NCI-H2227 treated with DMSO at 0.1 percent for 48 hours (cell line): ENCODE measurements at places on chromosomes 7 and 10.

GRCh38 chr10:116143673-116144222, 129.3 kb downstream of the GFRA1 start:
- DNase-seq, result no peak

DNA sequence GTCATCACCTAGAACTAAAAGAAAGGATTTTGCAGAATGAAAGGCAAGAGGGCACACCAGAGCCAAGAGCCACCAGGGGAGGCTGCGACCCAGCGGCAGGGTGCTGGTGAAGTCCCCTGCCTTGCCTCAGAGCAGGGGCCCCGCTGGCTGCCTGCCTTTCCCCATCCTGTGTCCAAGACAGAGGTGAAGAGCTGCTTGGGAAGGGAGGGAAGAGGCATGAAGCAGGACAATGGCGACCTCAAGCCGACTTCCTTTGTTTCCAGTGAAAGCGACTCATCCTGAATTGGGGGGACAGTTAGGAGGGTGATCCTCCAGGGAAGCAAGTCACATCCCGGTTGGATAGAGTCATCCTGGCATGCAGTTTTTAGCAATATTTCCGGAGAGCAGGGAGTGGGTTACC, 255.5 kb upstream of the YAE1 start:
- DNase-seq, result no peak

- no peak for DNase-seq
Observed at GRCh38 chr7:142301923-142302550, 44.2 kb upstream of the PRSS58 start.

GRCh38 chr10:17023386-17024298, 106.0 kb downstream of the CUBN start:
- DNase-seq, result no peak

DNA sequence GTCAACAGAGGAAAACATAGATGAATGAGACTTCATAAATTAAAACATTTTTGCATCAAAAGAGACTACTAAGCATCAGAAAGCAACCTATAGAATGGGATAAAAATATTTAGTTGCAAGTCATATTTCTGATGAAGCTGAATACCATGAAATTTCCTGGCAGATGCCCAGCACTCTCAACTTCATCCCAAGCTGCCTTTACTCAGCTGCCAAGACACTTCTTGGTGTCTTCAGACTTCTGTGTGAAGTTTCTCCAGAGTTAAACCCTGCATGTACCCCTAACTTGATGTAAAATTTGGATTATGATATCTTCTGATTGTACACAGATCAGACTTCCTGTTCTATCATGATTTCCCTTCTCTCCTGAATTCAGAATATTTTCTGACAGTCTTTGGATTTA, 73.2 kb downstream of the AKR1C4 start:
- DNase-seq, result no peak

DNA sequence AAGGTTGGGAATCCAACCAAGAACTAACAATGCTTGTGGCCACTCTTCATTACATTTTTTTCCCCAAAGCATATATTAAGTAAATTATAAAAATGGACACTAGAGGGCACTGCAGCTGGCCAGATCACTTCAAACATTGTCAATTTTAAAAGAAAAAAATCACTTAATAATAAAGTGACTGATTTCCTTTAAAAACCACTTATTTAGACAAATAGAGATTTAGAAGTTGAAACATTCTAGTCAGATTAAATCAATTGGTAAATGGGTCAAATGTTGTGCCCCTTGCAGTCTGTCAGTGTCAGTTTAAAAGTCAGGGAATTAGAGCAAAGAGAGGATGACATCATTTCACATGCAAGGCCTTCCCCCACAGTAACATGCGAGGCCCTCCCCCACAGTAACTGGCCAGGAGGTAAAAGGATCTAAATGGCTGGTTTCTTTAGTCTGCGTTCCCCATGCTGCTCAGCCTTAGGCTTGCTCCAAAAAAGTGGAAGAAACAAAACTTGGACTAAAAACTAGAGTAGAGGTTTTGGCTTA, 177.9 kb downstream of the SKAP2 start:
- DNase-seq, result peak; percentile 47

DNA sequence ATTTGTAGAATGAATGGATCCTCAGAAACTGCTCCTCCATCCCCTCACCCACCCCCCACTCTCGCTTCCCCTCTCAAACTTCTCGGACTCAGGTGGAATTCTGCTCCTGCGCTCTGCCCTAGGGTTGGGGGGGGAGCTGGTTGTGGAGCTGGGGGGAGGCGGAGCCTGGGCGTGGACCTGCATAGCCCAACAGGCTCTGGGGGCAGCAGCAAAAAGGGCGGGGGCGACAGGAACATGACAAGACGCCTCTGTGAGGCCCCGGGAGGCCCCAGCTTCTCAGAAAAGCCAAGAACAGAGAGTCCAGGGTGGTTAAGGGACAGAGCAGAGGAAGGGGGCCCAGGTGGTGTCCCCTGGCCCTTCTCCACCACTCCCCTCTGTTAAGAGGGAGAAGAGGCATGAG, 3.5 kb downstream of the TSC22D4 start:
- DNase-seq, result no peak

DNA sequence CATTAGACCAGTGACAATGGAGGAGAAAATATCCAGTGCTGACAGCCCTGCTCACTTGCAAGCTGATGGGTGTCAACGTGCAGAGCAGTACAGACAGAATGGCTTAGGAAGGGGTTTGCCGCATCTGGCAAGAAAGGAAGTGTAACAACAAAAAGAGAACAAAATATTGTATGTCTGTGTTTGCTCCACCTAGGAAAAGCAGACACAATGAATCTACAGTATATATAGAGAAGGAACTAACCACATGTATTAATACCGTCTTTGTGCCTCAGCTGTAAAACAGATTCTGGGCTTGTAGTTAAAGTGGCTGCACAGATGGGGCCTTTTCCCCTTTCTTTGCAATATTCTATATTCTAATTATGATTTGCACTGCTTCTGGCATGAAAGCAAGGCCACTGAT, 281.1 kb upstream of the MEOX2 start:
- DNase-seq, result no peak

GRCh38 chr10:117075064-117075463, 63.0 kb downstream of the VAX1 start:
- DNase-seq, result no peak

- no peak for DNase-seq
Observed at GRCh38 chr7:40483630-40484029, 348.8 kb downstream of the SUGCT start.

GRCh38 chr10:99945263-99945662, 64.5 kb downstream of the DNMBP start:
- no peak for DNase-seq

DNA sequence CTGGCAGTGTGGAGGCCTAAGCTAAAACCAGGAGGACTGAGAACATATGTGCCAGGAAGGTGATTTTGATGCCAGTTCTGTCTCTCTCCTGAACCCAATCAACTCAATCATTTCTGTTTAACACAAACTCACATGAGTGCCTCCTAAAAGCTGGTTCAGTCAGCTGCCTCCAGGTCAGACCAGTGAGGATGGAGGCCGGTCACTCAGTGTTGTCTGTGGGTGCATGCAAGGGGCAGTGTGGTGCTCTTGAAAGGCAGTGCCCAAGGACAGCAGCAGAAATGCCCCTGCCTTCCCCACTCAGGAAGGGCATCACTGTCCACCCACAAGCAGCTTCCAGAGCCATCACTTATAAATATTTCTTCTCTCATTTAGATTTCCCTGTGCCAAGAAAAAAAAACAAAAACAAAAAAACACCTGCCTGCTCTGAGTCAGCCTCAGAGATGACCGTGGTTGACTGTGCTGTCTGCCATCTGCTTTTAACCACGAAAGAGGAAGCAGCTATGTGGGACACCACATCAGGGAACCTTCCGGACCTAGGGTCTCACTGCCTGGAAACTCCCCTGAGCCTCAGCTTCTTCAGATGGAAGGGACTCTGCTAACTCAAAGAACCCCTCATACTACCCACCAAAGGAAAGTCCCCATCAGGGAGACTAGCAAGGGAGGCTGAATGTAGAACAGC, 39.1 kb downstream of the VOPP1 start:
- no peak for DNase-seq

DNA sequence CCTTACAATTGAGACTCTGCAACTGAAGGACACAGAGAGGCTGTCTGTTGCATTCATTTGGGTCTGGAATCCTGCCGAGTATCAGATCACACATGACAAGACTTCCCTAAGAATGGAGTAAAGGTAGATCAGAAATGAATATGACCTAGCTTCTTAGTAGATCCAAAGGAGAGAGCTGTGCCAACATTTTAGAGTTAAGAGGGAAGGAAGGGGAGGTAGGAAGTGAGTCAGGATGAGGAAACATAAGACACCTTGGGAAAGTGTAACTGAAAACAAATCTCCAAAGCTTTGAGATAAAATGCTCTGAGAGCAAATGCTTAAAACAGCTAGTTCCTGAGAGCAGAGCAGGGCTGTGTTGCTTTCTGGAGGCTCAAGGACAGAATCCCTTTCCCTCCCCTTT, 6.1 kb upstream of the SLC25A13 start:
- DNase-seq, result no peak

GRCh38 chr7:113819474-113819873, 99.3 kb downstream of the PPP1R3A start:
- DNase-seq, result no peak

- no peak for DNase-seq
Observed at GRCh38 chr7:32436146-32436928, 53.8 kb downstream of the LSM5 start.

DNA sequence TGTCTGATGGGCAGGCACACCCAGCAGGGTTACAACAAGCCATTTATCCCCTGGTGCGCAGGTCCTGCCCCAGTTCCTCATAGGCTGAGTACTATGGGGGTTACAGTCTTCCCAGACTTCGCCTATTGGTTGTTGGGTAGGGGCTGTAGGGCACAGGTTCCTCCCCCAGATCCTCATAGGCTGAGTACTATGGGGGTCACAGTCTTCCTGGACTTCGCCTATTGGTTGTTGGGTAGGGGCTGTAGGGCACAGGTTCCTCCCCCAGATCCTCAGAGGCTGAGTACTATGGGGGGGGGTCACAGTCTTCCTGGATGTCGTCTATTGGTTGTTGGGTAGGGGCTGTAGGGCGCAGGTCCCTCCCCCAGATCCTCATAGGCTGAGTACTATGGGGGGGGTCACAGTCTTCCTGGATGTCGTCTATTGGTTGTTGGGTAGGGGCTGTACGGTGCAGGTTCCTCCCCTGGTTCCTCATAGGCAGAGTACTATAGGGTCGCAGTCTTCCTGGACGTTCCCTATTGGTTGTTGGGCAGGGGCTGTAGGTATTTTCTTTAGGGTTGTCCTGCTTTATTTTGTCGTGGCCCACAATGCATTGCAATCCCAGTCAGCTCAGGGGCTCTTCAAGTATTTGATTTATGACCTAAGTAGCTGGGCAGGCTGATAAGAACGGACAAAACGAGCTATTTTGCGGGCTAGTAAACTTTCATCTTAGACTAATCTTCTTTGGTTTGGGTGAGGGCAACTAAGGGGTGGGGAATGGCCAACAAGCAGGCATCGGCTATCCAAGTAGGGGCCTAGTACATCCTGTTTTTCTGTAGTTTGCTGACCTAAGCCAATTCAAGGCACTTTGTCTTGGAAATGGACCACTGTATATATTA, 3.4 kb downstream of the LRRC27 start:
- no peak for DNase-seq

GRCh38 chr10:15754937-15755336, 35.2 kb upstream of the ITGA8 start:
- DNase-seq, result no peak

DNA sequence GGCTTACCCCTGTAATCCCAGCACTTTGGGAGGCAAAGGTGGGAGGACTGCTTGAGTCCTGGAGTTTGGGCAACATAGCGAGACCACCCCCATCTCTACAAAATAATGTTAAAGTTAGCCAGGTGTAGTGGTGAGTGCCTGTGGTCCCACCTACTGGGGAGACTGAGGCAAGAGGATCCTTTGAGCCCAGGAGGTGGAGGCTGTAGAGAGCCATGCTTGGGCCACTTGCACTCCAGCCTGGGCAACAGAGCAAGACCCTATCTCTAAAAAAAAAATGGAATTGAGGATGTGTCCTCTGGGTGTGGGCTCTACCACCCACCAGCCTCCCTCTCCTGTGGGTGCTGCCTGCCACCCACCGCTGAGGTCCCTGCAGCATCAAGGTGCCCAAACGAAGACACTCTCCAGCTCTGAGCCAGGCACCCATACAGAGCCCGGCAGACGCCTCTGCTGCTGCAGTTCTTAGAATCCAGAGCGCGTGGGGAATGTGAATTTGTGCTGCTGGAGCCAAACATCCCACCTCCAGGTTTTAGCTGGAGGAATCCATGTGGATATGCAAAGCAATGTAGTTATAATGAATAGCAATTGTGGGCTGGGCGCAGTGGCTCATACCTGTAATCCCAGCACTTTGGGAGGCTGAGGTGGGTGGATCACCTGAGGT, 176.0 kb upstream of the TNRC18 start:
- no peak for DNase-seq

DNA sequence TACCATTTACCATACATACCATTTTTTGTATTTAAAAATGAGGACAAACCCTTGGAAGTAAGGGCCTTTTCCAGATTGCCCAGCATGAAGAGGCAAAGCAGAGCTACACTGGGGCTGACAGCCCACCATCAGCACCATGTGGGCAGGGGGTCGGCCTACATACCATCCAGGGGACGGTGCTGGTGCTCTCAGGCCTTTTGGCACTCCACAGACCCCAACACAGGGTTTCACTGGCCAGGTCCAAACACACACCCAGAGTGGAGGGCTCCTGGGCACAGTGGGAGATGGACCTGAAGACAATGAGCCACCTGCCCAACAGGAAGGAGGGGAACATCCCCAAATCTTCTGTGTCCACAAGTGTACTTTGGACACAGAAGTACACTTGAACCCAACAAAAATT, 69.2 kb upstream of the CAMK2B start:
- no peak for DNase-seq

GRCh38 chr7:1558841-1559625, 3.0 kb upstream of the TMEM184A start:
- no peak for DNase-seq

DNA sequence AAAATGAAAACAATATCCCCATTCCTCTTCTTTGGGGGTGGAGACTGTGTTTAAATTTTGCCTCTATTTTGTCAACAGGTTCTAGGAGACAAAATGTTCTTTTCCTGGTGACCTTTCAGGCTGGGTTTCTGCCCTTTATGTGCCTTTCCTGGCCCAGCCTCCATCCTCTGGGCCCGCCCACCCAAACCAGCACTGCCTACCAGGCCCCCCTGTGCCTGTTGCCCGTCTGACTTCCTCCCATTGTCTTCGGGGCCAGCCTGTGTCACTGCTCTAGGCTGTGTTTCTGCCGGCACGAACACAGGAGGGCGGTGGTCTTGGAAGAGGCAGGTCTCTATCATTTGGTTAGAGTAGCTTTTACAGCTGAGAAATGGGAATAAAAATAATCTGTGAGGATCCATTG, 13.9 kb downstream of the TSPAN14 start:
- no peak for DNase-seq

DNA sequence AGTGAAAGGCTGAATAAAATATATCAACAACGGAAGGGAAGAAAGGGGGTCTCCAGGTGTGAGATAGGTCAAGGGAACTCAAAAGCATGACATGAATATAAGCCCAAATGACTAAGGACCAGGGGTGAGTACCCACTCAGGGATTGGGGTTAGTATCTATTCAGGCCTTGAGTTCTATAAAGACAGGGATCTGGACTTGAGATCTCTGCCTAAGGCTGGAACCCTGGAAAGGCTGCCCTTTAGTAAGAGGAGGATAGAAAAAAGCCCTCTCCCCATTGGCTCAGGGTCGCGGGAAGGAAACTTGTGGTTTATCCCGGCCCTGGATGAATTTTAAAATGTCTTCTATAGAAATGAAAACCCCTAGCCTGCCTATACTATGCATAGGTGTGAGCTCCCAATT, 2.4 kb upstream of the ITPRIP start:
- DNase-seq, result no peak
